ENCODE measurements at places on chromosomes 13 and 19. TPM values are rescaled to one million over a fixed set of nuclear protein-coding genes. Genes with fewer than 3 reads are reported as not detected.
A peak's percentile ranks its signal among the peaks of the same experiment; 100 is the strongest.

GRCh38 chr13:78826312-78826711 is 167.4 kb upstream of the OBI1 start:
- DNase-seq = no peak

DNA sequence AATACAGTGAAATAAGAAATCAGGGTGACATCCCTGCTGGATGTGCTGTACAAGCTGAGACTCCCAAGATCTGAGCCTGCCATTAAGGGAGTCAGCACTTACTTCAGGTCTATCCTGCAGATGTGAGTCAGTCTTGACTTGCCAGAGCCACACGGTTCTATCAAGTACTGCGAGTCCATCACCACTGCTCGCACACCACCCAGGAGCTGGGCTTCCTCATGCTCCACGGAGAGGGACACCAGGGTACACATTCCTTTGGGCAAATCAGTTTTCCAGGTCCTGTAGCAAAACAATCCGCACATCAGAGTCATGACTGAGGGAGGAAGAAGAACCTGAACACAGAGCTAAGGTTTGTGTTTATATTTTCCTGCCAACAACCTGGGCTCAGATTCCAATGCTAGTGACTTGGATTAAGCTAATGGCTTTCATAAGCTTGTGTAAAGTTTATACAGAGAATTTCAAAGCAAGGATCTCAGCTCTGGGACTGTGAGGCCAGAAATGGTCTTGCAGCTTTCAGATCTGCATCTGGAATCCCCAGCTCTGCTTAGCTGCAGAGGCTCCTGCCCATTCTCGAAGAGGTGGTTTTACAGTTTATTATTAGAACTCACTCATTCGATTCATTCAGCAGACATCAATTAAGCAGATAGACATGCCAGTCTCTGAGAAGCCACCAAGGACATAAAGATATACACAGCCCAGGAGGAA is 90.6 kb downstream of the KL start:
- DNase-seq = no peak

GRCh38 chr19:46461537-46461936 is 9.8 kb downstream of the PNMA8A start:
- no peak for DNase-seq

GRCh38 chr13:53207556-53207955 is 178.9 kb downstream of the OLFM4 start:
- no peak for DNase-seq

DNA sequence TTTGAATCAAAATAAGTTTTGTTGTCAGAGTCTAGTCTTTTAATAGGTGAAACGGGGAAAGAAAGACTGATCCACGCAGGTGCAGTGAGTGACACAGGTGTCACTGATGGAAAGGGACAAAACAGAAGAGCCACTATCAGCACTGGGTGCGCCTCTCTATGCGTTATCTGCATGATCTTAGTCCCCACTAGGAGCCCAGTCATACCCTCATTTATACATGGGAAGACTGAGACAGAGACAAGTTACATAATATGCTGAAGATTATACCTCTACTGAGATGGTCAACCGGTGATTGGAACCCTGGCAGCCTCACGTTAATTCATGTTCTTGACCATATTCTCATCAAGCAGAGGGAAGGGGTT is 3.4 kb downstream of the LRCH1 start:
- DNase-seq = no peak

GRCh38 chr13:32748305-32748704 is 162.1 kb downstream of the PDS5B start:
- DNase-seq = no peak

- DNase-seq = no peak
Observed at GRCh38 chr19:29255912-29256311, 43.0 kb upstream of the UQCRFS1 start.

DNA sequence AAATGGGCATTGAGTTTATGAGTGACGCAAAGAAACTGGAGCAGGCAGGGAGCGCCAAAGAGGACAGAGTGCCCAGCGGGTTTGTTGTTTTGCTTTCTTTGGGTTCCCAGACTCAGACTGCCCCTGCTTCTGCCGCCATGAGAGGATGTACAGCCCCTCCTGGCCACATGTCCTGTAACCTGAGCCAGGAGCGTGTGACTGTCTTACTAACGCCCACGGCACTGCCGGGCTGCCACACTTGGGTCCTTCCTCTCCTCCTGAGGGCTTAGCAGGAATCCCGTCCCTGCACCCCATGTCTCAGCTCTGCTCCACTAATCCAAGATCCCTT is 80.5 kb downstream of the GPR12 start:
- DNase-seq = peak; percentile 44

DNA sequence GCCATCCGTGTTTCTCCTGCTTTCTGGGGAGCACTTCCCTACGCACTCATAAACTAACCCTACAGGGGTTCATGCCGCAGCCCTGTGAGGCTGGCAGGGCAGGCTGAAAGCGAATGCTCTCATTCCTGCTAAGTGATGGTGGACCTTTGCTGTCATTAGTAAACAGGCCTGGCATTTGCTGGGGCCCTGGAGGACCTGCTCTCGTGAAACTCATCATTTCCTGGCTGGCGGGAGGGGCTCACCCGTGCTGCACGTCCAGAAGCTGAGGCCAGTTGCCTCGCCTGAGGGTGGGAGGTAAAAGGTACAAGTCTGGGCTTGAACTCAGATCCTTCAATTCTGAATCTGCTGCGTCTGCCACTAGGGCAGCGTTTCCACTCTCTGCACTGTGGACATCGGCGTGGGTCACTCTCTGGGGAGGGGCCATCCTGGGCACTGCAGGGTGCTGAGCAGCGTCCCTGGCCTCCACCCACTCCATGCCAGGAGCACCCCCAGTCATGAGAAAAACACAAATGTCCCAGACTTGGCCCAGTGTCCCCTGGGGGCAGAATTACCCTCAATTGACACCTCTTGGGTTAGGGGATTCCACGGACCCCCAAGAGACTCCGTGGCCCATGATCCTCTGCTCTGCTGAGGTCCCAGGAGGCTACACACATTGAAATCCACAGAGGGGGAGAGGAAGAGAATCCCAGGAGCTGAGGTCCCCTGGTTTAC is 7.0 kb downstream of the MOB3A start:
- no peak for DNase-seq

DNA sequence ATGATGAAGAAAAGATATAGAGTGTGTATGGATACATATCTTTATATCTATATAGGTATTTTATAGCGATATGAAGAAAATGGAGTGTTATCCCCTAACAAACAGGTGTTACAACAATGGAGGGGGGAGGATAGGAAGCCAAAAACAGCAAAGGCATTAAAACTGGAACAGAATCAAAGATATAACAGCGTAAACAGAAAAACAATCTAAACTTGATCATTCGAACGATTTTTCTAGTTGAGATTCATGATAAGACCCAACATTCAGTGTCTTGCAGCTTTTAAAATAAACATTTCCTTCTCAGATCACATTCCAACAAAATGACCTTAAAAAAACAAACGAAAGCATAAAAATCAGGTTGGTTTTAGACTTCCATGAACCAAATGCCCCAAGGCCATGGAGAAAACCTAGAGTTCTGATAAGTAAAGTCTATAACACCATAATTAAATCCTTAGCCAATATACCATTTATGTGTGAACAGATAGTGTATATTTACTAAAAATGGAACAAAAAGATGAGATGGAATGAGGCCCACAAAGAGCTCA is 55.7 kb downstream of the CAB39L start:
- no peak for DNase-seq

Gene KHSRP
- polyA plus RNA-seq = 314 TPM

Gene RNF6
- 34.5 TPM for polyA plus RNA-seq

Gene CYP2A6
- not detected for polyA plus RNA-seq

Gene ZNF626
- 22.2 TPM for polyA plus RNA-seq

Gene LYPD3
- 13.2 TPM for polyA plus RNA-seq

Gene PRTN3
- polyA plus RNA-seq = 1.6 TPM

Gene C2CD4C
- 2.5 TPM for polyA plus RNA-seq
